Naive thymus-derived CD8-positive, alpha-beta T cell (primary cell): ENCODE measurements at places on chromosomes 4 and X.

DNA sequence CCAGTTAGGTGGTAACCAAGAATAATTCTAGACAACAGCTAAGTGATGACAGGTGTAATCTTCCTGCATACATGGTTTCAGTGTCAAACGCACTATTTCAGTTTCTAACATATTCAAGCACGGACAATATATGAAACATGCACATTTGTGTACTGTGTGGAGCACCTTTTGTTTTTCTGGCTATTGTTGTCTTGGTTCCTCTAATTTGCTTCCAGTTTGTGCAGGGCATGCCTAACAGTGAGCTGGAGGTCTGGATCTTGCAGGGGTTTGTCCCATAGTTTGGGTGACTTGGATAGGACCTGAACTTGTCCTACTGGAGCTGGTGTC is 70.5 kb upstream of the TBC1D9 start:
- DNase-seq: no peak

DNA sequence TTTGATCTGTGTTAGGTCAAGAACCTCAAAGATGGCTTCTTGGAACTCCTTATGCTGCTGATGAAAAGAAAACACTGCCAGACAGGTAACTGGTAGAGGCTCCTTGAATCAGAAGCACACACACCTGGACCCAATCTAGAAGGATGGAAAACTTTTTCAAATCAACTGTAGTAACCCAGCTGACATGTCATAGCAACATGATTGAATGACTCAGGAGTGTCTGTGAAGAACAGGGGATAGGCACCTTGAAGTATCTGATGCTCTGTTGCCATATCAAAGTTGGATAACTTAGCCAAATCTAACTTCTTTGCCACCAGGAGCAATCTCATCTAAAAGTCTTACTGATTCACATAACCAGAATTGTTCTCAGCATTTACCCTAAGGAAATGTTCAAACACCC is 98.8 kb downstream of the ELOVL6 start:
- no peak for DNase-seq

DNA sequence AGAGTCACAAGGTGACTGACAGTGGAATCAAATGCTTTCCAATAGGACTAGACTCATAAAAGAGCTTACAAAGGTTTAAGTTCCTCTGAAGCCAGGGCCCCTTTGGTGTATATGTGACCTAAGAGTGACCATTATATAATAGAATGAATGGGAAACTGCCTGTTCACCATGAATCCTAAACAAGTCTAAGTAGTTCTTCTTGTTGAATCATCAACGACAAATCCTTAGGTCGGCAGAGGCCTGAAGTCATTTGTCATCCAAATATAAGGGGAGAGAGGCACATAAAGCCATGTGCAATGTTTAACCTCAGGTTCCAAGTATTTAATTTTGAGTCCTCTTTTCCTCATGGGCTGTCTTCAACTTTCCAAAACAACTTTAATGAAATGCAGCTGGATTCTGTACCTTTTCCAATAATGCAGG is 122.4 kb downstream of the RASL11B start:
- DNase-seq: no peak

DNA sequence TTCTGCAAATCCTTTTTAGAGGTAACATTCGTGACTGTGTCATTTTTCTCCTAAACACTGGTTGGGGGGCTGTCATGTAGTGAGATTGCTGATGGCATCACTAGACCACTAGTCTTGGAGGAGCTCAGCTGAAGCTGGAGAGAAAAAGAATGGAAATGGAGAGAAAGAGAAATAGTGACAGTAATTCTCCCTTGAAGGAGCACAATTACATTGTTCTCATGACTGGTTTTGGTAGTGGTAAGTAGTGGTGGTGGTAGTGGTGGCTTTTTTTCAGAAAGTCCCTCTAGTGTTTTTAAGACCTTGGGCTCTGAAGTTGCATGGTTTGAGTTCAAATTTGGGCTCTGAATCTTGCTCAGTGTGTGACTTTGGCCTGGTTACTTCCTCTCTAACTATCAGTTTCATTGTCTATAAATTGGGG is 99.8 kb downstream of the LARP7 start:
- no peak for DNase-seq

GRCh38 chr4:23934915-23935314 is 45.1 kb upstream of the PPARGC1A start:
- DNase-seq: no peak
